Aorta (tissue), 5 donors: ENCODE measurements at places on chromosomes 7 and 10. TPM values are rescaled to one million over a fixed set of nuclear protein-coding genes. Genes with fewer than 3 reads are reported as not detected.

GRCh38 chr7:149771720-149772240 is 1.6 kb downstream of the ZNF467 start:
- peak; percentile 95 for DNase-seq

The CXCL12 gene
- 122 TPM for total RNA-seq

DNA sequence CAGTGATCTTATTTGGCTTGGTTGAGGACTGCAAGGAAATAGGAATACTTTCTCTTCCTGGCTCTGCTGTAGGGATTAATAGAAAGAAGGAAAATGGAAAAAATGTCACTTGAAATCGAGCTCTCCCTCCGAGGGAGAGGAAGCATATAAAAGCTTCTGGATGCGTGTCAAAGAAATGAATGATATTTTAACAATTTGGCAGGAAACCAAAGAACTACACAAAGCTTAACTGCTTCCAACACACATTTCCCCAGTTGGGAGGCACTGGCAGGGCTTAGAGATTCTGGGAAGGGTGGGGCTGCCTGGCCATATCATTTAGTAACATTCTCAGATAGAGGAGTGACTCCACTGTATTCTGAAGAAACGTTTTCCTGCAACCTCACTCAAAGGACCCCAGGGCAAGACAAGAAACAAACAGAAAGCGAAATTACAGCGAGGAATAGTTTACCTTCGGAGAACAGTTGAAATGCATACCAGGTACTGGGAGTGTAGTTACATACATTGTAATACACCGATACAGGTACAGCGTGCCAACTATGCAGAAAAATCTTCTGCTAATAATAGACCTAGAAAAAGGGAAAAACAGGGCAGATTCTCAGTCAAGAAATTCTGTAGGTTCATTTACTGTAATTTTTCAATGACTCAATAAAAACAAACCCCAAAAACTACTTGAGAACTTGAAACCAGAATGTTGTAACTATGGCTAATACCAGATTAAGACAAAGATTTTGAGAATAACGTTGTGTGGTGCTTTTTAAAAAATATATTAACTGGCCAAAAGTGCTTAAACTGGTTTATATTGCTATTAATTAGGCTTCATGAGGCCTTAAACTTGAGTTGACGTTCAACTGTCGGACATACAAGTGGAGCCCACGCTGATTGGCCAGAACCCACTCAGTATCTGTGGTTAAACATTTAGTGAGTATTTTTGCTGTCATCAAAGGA is 75.7 kb upstream of the ASAH2 start:
- DNase-seq: no peak

The PALD1 gene
- total RNA-seq: 10.7 TPM

GRCh38 chr7:47932016-47932415 is 16.2 kb downstream of the PKD1L1 start:
- DNase-seq: peak; percentile 56

DNA sequence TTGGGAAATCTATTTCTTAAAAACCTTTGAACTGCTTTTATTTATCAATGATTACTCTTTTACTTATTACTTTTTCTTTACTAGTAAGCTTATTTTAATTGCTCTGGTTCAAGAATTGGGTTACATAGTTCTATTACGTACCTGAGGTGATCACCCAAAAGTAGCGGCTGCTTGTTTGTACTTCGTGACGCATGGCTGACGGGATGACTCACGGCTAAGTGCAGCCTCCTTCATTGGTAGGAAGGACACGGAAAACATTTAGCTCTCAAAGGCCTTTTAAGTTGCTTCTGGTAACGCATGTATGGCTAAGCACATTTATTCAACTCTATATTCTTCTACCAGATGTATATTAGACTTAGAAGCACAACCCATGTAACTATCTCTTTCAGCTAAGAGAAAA is 285.8 kb upstream of the SP4 start:
- no peak for DNase-seq

- no peak for DNase-seq
Observed at GRCh38 chr10:115129752-115130151, 36.6 kb downstream of the ATRNL1 start.
